ENCODE measurements at places on chromosomes 5 and 9.

DNA sequence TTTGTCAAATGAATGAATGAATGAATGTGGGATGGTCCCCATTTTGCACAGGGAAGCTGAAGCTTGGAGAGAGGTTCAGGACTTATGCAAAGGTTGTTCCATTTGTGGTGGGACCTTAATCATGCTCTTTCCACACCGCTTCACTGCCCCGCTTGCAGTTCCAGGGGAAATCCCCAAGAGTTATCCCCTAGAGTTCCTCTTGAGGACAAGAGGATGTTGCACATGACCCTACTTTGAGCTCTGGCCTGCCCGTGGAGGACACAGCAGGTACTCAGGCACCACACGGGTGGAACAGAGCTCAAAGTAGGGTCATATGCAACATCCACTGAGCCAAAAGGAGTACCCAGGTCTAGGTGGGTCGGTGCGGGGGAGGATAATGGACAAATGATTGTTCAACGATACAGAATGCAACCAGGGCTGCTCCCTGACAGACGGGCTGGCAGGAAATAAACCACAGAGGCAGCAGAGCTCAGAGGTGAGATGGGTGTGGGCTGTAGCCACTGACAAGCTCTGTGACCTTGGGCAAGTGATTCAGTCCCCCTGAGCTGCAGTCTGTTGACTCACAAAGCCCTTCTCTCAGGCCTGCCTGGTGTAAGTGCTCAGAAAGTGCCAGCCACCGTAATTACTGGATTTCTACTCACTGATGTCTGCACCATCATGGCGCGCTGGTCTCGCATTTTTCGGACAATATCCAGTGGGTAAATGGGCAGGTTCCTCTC lies 60.3 kb upstream of the EPB41L4B start:
- DNase-seq: no peak

GRCh38 chr5:33810491-33811120 lies 81.2 kb downstream of the ADAMTS12 start:
- DNase-seq: no peak

GRCh38 chr9:112072721-112073638 lies 102.1 kb downstream of the SUSD1 start:
- no peak for DNase-seq

- DNase-seq: no peak
Observed at GRCh38 chr9:71977003-71977402, 65.6 kb downstream of the C9orf85 start.

Measured in activated T-helper 1 cell treated with anti-CD3 and anti-CD28 coated beads, Interleukin-2, amount 50 U/mL, for 16 hours (primary cell).